Hepatocyte (in vitro differentiated cells): ENCODE measurements at places on chromosomes 3 and 15. TPM values are rescaled to one million over a fixed set of nuclear protein-coding genes. Genes with fewer than 3 reads are reported as not detected.
A peak's percentile ranks its signal among the peaks of the same experiment; 100 is the strongest.

DNA sequence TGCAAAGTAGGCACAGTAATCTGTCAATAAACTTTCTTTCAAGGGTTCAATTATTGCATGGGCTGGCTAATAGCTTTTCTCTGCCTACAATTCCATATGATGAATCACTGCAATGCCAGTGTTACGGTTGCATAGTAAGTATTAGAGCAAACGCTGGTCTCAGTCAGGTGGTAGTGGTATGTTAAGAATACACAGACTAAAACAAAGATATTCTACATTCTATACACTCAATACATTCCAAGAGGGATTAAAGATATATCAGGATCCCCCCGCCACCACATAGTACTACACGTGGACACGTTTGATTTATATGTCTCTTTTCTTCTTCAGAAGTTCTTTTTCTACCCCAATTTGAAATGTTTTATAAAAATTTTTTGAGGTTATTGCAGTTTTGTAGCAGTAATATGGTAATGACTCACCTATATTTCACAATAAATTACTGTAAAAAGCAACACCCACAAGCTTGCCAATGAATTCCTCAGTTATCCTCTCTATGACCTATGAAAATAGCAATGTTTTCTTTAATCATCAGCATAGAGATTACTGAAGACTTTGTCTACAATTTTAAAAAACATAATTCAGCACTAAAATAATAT, 68.2 kb downstream of the CD200R1L start:
- H3K27ac ChIP-seq, result no peak overlapping the region
- DNase-seq, result no peak
- H3K4me1 ChIP-seq, result no peaks in the 10 kb centered on the region
- no peaks in the 10 kb centered on the region for H3K27me3 ChIP-seq
- H3K36me3 ChIP-seq, result no peaks in the 10 kb centered on the region

GRCh38 chr3:186931532-186932280, 1.4 kb downstream of the ST6GAL1 start:
- peak overlapping the region; percentile 100 for H3K4me3 ChIP-seq
- DNase-seq, result peak; percentile 79
- peaks cover 4% of the 10 kb centered on the region for H3K27me3 ChIP-seq
- no peaks in the 10 kb centered on the region for H3K36me3 ChIP-seq
- H3K4me1 ChIP-seq, result peaks cover 11% of the 10 kb centered on the region
- peak overlapping the region; percentile 80 for H3K27ac ChIP-seq

DNA sequence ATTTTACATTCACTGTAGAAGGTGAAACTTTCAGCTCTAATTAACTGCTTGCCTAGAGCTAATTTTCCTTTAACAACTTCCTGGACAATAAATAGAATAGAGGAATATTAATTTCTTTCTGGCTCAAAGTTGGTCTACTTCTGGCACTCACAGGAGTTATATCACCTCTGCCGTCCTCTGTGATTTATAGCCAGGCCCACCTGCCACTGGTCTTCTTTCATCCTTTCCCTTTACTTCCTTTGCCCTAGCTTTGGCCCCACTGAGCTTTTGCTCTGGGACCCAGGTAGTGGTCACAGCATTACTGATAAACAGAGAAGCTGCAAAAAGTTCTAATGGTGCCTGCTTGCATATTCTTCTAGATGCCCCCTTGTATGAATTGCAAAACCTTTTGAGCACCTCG, 49.3 kb upstream of the ABHD10 start:
- no peak for DNase-seq
- H3K4me1 ChIP-seq, result peaks cover 19% of the 10 kb centered on the region
- no peak overlapping the region for H3K27ac ChIP-seq
- H3K27me3 ChIP-seq, result no peaks in the 10 kb centered on the region

DNA sequence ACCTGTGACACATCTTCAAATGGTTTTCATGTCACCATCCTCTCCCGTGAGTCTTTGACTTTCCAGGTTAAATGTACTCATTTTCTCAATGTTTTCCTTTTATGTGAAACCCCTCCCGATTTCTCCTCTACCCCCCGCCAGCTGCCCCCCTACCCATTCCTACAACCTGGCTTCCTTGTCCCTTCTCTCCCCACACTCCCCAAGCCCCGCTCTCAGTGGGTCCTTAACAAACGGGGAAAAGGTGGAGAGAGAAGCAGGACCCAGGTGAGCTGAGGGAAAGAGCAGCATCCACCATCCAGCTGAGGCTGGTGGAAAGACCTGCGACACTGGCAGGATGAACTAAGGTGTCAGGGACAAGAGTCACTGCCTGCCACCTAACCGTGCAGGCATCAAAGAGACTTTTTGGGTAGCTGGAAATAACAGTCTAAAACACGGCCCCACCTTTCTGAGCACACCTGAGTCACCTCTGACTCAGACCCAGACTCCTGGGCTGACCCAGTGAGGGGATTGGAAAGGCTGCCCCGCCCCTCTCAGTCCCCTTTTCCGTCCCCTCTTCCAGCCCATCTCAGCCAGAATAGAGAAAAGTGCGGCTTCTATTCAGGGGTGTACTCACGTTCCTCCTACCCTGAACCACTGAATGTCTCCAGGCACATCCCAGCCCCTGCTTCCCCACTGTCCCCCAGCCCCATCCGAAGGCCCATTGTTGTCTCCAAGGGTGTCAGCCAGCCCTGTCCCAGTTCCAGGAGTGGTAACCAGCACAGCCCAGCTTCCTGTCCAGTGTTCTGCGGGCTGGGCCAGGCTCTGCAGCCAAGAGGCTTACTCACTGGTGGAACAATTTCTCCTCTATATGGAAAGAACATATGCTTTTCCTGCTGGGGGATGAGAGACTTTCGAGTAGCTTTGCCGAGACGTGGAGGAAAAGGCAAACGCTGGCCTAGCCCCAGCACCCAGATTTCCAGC, 20.4 kb downstream of the ISG20 start:
- no peak overlapping the region for H3K27ac ChIP-seq
- no peaks in the 10 kb centered on the region for H3K4me1 ChIP-seq
- H3K27me3 ChIP-seq, result no peaks in the 10 kb centered on the region
- no peak overlapping the region for H3K4me3 ChIP-seq

DNA sequence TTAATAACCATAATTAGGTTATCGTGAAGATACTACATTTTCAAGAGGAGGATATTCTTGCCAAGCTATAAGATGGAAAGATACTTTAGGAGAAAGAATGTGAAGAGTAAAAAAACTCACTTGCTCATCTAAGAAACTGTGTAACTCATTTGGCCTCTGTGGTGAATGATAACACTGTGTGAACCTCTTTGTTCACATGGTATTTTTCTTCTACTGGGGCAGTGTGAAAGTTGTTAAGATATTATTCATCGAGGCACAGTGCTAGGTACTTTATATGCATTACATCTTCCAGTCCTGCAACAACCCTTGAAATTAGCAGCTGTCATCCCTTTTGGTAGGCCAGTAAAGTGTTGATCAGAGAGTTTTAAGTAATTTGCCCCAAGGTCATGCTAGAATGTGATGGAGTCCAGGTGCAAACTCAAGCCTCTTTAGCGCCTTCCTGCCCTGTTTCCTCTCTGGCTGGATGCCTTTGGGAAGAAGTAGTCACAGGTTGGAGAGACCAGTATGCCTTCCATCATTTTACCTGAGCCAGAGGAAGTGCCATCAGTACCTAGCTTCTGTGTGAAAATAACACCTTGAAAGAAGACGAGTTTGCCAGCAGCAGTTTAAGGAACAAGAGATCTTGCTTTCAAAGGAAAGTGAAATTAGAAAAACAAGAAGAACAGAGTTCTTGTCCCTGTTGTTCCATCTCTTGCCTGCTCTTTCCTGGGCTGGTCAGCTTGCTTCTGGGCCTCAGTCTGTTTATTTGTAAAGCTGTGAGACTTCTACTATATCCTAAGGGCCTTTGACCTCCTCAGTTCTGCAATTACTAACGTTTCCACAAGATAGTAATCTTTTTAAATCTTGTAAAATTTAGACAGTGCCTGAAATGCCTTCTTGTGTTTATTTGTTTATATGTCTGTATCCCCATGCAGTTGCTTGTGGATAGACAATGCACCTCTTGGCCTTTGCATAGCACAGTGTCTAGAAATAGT, 179.3 kb downstream of the FNDC3B start:
- peaks cover 8% of the 10 kb centered on the region for H3K4me1 ChIP-seq
- no peak for DNase-seq
- no peaks in the 10 kb centered on the region for H3K27me3 ChIP-seq
- H3K4me3 ChIP-seq, result no peak overlapping the region

- no peaks in the 10 kb centered on the region for H3K4me1 ChIP-seq
- no peak for DNase-seq
- no peak overlapping the region for H3K4me3 ChIP-seq
- no peaks in the 10 kb centered on the region for H3K27me3 ChIP-seq
- no peak overlapping the region for H3K27ac ChIP-seq
Observed at GRCh38 chr3:124676236-124676635, 54.0 kb upstream of the UMPS start.

GRCh38 chr3:126548556-126549466, 9.9 kb downstream of the C3orf22 start:
- no peaks in the 10 kb centered on the region for H3K36me3 ChIP-seq
- no peaks in the 10 kb centered on the region for H3K4me1 ChIP-seq
- H3K27ac ChIP-seq, result no peak overlapping the region

DNA sequence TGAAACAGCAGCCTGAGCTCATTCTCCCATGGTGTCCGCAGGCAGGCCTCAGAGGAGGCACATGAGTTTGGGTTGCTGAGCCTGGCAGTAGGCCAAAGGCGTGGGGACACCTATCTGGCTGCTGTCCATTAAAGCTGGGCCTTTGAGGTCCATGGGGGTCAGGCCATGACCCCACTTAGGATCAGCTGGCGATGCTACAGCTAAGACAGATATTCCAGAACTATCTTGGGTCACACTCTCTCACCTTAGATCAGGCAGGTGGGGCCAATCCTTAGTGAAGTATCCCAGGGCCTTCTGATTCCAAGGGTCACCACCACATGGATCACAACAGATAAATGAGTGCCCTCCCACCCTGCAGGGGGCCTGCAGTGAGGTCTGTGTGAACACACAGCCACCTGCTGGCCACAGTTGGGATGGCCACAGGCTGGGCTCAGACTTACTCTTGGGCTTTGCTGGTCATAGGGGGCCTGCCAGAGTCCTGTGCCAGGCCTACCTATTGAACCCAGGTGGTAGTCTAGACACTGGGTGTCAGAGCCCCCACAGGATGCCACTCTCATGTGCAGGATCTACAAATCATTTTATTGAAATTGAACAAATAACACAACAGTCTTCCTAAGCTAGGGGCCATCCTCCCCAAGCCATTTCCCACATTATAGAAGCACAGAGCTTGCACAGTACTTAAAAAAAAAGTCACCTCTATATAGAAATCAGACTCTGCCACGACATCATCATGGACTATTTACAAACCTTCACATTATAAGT, 2.0 kb upstream of the HYAL2 start:
- no peaks in the 10 kb centered on the region for H3K27me3 ChIP-seq
- DNase-seq, result peak; percentile 84
- peaks cover 33% of the 10 kb centered on the region for H3K4me1 ChIP-seq

- no peak for DNase-seq
- no peaks in the 10 kb centered on the region for H3K36me3 ChIP-seq
- H3K4me1 ChIP-seq, result peaks cover 13% of the 10 kb centered on the region
- no peak overlapping the region for H3K27ac ChIP-seq
- H3K27me3 ChIP-seq, result no peaks in the 10 kb centered on the region
Observed at GRCh38 chr15:98778960-98779359, 130.6 kb downstream of the IGF1R start.

- no peaks in the 10 kb centered on the region for H3K27me3 ChIP-seq
- H3K4me1 ChIP-seq, result no peaks in the 10 kb centered on the region
- DNase-seq, result peak; percentile 36
- H3K4me3 ChIP-seq, result no peak overlapping the region
- H3K27ac ChIP-seq, result no peak overlapping the region
Observed at GRCh38 chr3:107796791-107797190, 274.0 kb downstream of the BBX start.

- peak overlapping the region; percentile 73 for H3K27ac ChIP-seq
- H3K4me1 ChIP-seq, result peaks cover 9% of the 10 kb centered on the region
- H3K4me3 ChIP-seq, result no peak overlapping the region
- H3K36me3 ChIP-seq, result no peaks in the 10 kb centered on the region
- no peaks in the 10 kb centered on the region for H3K27me3 ChIP-seq
Observed at GRCh38 chr15:31434588-31435260, 108.1 kb downstream of the KLF13 start.

Gene GHRL
- total RNA-seq, result 12.4 and 14.0 TPM in 2 replicates

Gene CCR1
- total RNA-seq, result 2.7 and 3.5 TPM in 2 replicates

- peak overlapping the region; percentile 46 for H3K27ac ChIP-seq
- no peaks in the 10 kb centered on the region for H3K36me3 ChIP-seq
- no peaks in the 10 kb centered on the region for H3K27me3 ChIP-seq
- no peaks in the 10 kb centered on the region for H3K4me1 ChIP-seq
- no peak for DNase-seq
Observed at GRCh38 chr3:196619223-196619622, 20.3 kb upstream of the NRROS start.

- DNase-seq, result no peak
- H3K4me1 ChIP-seq, result peaks cover 4% of the 10 kb centered on the region
- H3K36me3 ChIP-seq, result no peaks in the 10 kb centered on the region
- no peak overlapping the region for H3K27ac ChIP-seq
Observed at GRCh38 chr3:79019924-79020173, 747.9 kb downstream of the ROBO1 start.

Gene OSBPL10
- total RNA-seq, result 22.3 and 32.8 TPM in 2 replicates

DNA sequence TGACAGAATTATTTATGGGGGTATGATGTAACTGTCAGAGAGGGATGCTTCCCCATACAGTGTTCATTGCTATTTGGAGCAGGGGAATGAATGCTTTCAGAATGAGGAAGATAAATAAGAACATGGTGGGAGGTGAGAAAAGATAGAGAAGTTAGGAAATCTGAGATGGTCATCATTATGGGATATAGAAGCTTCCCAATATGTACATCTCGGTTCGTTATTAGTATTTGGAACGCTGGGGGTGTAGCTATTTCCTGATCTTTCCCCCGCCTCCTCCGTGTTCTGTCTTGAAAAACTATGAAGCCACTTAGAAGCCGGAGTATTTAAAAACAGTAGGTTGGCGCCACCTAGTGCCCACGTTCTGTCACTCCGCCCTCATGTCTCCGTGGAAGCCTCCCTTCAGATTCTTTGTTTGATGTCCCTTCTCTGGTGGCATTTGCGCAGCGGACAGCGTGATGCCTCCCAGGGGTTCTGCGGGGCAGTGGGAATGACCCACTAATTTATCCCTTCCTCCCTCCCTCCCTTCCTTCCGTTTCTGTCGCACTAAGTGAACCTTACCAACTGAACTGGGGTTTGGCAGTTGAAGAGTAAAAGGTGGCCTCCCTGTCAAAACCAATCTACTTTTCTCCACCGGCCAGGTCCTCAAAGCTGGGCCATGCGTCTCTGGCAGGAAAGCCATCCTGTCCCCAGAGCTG, 184.5 kb downstream of the FEZF2 start:
- no peaks in the 10 kb centered on the region for H3K36me3 ChIP-seq
- no peak overlapping the region for H3K4me3 ChIP-seq
- peaks cover 4% of the 10 kb centered on the region for H3K4me1 ChIP-seq

GRCh38 chr15:60649845-60650548, 171.1 kb upstream of the ICE2 start:
- DNase-seq, result peak; percentile 14
- H3K4me3 ChIP-seq, result no peak overlapping the region
- no peak overlapping the region for H3K27ac ChIP-seq
- H3K36me3 ChIP-seq, result no peaks in the 10 kb centered on the region

GRCh38 chr3:157786211-157786610, 283.0 kb upstream of the VEPH1 start:
- no peak overlapping the region for H3K27ac ChIP-seq
- H3K36me3 ChIP-seq, result no peaks in the 10 kb centered on the region
- no peaks in the 10 kb centered on the region for H3K27me3 ChIP-seq
- DNase-seq, result no peak
- H3K4me1 ChIP-seq, result no peaks in the 10 kb centered on the region
- H3K4me3 ChIP-seq, result no peak overlapping the region

GRCh38 chr3:67384016-67384415, 270.4 kb downstream of the SUCLG2 start:
- no peak for DNase-seq
- no peak overlapping the region for H3K4me3 ChIP-seq
- H3K27me3 ChIP-seq, result no peaks in the 10 kb centered on the region
- H3K27ac ChIP-seq, result no peak overlapping the region
- no peaks in the 10 kb centered on the region for H3K36me3 ChIP-seq

Gene ATP2B2
- total RNA-seq, result 1.8 and 1.9 TPM in 2 replicates

Gene FOXB1
- total RNA-seq, result not detected in 2 replicates
